Cardiac septum (tissue), 1 donor: ENCODE measurements at places on chromosomes 4 and X. TPM values are rescaled to one million over a fixed set of nuclear protein-coding genes. Genes with fewer than 3 reads are reported as not detected.

The DOCK11 gene
- 3.8 TPM for total RNA-seq

The DUSP9 gene
- not detected for total RNA-seq

The ART3 gene
- 57.0 TPM for total RNA-seq

The SSX3 gene
- not detected for total RNA-seq

The FGF13 gene
- 1.2 TPM for total RNA-seq

The FGB gene
- total RNA-seq: not detected
